ENCODE measurements at places on chromosomes 3 and 15.

DNA sequence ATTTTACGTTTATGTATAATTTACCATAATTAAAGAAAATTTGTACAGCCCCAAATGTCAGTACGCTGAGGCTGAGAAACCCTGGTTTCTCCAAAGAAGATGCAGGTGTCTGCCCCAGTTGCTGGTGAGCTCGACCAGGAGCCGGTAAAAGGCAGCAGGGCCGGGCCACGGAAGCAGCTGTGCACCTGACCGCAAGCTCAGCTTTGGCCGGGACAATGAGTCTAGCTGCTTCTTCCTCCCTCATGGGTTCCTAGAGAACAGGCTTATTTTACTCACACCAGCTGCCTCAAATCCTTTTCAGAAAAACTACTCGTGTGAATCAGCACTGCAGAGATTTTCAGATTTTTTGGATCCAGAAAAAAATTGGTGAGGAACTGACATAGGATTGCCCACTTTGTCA is 18.0 kb upstream of the ZXDC start:
- no peak for DNase-seq

DNA sequence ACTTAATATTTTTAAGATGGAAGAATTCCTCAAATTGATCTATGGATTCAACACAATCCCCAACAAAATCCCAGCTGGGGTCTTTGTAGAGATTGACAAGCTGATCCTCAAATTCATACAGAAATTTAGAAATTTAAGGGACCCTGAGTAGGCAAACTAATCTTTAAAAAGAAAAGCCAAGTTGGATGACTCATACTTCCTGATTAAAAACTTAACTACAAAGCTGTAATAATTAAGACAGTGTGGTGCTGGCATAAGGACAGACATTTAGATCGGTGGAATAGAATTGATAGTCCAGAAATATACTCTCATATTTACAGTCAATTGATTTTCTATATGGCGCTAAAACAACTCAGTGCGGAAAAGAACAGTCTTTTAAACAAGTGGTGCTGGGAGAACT is 11.6 kb downstream of the FAM162A start:
- no peak for DNase-seq

- no peak for DNase-seq
These were observed 265.5 kb downstream of the NR2F2 start for GRCh38 chr15:96595951-96596350.

DNA sequence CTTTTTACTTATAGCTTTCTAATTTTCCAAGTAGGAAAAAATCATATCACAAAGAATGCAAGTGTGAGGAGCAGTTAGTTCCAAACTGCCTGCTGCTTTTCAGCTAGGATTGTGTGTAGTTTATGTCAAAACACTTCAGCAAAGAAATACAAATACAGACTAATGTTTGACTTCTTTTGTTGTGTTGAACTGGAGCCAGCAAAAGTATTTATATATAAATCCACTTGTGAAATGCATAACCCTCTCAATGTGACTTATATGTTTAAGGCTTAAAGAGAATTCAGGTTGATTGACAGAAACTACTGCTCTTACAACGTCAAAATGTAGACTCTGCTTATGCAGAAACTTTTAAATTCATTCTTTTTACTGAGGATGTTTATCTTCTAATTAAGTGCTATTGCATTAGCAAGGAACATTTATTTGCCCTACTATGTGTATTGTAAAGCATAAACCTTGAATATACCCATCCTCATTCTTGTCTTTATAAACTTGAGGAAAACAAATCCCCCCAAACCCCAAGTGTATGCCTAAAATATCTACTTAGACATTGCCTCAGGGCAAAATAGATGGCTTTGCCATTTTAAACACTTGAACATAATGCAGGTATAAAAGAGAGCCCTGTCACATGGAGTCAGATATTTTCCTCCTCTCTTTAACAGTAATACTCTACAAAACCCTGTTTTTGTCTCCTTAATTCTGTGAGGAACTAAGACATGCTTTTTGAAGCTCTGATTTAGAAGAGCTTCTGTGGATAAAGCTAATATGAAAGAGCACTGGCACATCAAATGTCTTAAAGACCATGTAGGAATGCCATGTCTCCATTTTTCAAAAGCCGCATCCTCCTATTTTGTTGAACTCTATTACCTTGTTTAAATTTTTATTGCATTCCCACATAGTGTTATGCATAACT is 302.8 kb upstream of the TBC1D5 start:
- no peak for DNase-seq

DNA sequence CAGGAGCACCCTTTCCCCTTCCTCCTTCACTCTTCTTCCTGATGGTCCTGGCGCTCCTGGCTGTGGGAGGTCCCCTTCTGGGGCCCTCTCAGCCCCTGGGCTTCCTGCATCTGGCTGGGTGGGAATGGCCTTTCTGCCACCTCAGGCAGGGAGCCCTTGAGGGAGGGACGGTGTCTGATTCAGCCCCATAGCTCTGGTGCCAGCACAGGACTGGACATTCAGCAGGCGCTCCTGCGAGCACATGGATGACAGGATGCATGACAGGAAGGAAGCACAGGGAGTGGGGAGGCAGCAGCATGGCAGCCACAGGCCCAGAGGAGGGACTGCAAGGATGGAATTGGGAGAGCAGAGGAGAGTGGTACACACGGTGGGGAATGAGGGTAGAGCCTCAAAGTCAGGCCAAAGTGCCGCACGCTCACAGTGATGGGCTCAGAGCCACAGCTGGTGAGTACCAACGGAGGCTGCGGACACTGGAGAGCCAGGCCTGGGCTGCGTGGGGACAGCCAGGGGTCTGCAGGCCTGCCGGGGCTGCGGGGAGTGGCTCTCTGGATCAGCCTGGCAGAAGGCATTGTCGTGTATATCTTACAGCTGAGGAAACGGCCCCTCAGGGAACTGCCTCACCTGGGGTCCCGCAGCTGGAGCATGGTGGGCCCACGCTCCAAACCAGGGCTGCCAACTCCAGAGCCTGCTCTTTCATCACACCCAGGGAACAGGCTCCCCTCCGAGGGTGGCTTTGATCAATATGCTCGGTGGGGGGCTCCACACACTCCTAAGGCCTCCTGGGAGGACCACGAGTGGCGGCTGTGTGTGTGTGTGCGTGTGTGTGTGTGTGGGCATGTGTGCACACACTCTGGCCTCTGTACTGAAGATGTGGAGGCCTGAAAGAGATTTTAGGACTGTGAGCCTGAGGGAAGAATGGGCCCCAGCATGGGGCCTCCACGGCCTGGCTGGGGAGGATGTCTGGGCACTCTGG is 51.4 kb upstream of the CTSH start:
- peak; percentile 50 for DNase-seq

- no peak for DNase-seq
These were observed 274.5 kb downstream of the ZBTB20 start for GRCh38 chr3:114872588-114872987.

GRCh38 chr3:150945226-150946032 is 27.1 kb downstream of the CLRN1 start:
- DNase-seq = no peak

DNA sequence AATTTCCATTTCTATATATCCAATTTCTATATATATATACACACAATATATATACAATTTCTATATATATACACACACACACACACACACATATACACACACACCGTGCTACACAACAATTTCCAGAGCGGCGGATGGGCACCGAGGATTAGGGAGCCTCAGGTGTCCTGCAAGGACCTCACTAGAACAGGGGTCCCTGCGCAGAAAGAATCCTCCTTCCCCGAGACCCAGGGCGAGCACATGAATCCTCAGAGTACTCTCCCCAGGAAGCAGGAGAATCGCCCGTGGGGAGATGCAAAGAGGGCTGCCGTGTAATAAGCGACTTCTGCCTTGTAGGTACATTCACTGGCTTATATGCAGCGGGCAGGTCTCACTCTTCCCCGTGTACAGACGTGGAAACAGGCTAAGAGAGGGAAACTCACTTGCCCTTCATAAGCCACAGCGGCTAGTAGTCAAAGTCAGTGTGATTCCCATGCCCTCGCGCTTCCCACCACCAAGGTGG is 467 bp downstream of the PIF1 start:
- DNase-seq = no peak

- DNase-seq = no peak
These were observed 272.9 kb downstream of the FEZF2 start for GRCh38 chr3:62100282-62100989.

DNA sequence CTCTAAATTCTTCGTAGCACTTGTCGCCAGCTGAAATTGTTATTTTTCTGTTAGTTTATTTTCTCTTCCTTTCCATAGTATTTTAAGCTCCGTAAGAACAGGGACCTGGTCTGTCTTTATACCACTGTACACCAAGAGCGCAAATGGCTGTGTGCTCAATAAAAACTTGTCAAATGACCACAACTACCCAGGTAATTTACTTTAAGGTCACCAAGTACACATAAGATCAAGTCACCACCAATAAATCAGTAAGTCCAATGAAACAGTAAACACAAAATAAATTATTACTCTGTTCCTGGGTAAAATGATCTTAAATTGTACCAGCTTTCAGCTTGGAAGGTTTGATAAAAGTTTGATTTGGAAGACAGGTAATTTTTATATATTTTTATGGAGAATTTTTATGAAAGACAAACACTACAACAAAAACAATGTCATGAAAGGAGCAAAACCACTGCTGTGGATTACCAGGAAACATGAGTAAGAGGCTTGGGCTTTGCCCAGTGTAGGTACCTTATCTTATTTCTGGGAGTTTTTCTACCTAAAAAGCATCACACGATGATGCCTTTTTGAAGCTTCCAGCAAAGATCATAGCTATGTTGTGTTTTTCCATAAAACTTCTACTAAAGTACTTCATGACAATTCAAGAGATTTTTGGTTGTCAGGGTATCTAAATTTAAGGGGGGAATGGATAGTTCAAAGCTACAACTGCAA is 406.8 kb downstream of the SHQ1 start:
- no peak for DNase-seq

- DNase-seq = no peak
These were observed 5.1 kb downstream of the ZDHHC23 start for GRCh38 chr3:113952921-113953320.

DNA sequence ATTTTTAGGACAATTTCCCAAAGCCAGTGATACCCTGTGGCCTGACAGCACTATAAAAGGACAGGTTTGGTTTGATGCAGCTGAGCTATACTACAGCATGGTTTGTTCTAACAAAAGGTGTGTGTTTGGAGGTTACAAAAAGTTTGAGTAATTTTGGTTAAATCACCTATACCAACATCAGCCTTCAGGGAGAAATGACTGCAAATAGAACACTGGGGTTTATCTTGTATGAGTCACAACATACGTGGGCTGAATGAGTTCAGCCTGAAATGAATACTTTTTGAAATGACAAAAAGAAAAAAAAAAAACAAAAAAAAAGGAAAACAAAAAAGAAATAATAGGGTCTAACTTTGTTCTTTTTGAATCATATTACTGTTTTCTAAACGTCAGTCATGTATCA is 345.7 kb downstream of the CNTN3 start:
- no peak for DNase-seq

- no peak for DNase-seq
These were observed 47.1 kb downstream of the DAPK2 start for GRCh38 chr15:63999177-63999576.

DNA sequence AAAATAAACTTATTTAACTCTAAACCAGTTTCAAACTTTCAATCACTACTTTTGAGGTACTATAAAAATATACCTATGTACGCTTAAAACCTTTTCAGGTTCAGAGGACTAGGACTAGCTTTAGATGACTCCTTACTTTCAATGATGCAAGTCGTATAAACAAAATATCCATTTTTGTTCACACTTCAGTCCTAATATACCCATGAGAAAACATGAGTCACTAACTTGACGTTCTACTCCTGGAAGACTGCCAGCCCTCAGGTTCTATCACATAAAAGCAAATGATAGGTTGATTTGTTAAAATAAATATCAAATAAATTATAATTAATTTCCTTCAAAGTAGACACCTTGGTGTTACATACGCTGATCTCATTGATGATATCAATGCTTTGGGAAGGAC is 10.6 kb upstream of the P3H2 start:
- peak; percentile 59 for DNase-seq

- DNase-seq = no peak
These were observed 230.6 kb upstream of the CTNNB1 start for GRCh38 chr3:40968666-40969065.

DNA sequence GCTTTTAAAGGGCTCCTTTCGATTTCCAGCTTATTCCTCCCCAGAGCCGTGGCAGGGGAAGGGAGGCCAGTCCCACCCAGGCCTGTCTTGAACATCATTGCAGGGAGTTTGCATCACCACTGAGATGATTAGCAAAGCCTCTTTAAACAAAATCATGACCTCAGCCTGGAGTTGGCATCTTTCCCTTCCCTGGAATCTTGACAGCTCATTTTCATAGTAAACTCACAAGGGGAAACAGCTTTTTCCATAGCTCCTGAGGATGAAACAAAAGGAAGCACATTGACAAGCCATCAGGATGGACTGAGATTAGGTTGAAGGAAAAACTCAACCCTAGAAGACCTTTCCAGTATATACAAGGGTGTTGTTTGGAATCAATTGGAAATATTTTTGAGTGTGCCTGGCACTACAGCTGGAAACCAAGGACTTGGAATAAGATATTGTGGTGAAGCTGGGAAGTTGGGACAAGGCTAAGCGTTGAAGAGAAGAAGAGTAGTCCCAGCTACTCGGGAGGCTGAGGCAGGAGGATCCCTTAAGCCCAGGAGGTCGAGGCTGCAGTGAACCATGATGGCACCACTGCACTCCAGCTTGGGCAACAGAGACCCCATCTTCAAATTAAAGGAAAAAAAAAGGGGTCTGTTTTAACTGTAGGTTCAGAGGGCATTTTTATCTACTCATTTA is 3.1 kb upstream of the LARP6 start:
- DNase-seq = peak; percentile 88

- DNase-seq = no peak
These were observed 81.4 kb upstream of the KLF13 start for GRCh38 chr15:31245135-31245689.

DNA sequence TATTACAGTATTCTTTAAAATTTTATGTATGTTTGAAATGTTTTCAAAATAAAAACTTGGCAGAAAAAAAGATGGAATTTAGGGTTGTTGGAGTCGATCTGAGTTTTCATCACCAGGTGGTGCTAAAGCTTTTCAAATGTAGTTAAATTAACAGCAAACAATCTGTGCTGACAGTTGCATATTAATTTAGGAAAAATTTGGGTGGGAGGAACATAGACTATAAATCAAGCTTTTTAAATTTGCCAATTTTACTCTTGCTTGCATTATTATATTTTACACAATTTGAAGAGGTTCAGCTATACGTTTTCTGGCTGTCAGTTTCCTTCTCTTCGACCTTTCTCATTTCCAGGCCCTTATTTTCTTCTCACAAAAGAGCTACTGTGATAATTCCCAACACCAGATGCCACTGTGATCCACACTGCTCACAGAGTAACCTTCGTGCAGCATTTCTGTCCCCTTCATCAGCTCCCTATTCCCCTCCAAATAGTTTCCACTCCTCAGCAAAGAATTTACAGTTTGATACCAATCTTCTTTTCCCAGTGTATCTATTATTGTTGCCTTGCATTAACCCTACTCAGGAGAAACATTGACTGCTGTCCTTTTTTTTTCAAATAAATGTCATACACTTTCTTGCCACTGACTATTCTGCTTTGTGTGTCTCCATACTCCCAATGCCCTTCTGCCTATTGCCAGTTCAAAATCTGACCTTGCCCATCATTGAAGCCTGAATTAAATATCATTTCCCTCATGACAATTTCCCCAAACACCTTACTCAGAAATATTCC is 53.4 kb upstream of the EIF5A2 start:
- DNase-seq = peak; percentile 30
